ENCODE measurements at places on chromosomes 3 and 15.

- no peak for DNase-seq
- H3K36me3 ChIP-seq, result no peaks in the 10 kb centered on the region
- H3K27me3 ChIP-seq, result no peaks in the 10 kb centered on the region
- H3K4me1 ChIP-seq, result no peaks in the 10 kb centered on the region
- no peak overlapping the region for H3K4me3 ChIP-seq
- H3K27ac ChIP-seq, result no peak overlapping the region
Observed at GRCh38 chr15:59013246-59013873, 25.9 kb downstream of the RNF111 start.

DNA sequence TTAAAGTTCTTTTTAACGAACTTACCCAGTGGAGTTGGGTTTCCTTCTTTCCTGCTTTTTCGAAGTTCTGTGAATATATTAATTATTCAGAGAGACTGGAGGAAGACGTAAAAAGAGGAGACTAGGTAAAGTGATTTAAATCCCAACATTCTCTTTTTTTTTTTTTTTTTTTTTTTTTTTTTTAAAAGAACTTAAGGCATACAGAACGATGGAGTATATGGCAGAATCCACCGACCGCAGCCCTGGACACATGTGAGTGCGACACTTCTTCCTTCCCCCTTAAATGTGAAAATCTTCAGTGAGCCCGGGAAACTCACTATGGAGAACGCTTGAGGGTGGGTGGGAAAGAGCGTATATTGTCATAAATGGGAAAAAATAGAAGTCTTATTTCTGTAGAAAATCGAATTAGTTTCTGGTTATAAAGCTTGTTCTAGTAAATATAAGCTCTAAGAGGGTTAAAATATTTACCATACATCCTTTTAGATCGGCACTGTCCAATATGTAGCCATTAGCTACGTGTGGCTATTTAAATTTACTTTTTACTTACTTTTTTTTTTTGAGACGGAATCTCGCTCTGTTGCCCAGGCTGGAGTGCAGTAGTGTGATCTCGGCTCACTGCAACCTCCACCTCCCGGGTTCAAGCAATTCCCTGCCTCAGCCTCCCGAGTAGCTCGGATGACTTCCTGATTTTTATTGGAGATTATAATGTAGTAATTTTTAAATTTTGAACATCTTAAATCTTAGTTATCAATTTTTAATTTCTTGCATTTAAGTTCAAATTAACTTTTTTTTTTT, 892 bp downstream of the NMD3 start:
- H3K4me3 ChIP-seq, result peak overlapping the region; percentile 98
- peaks cover 8% of the 10 kb centered on the region for H3K4me1 ChIP-seq
- peak; percentile 24 for DNase-seq
- peak overlapping the region; percentile 79 for H3K27ac ChIP-seq
- H3K36me3 ChIP-seq, result peaks cover 20% of the 10 kb centered on the region

- no peaks in the 10 kb centered on the region for H3K27me3 ChIP-seq
- DNase-seq, result no peak
- no peak overlapping the region for H3K27ac ChIP-seq
- peaks cover 8% of the 10 kb centered on the region for H3K4me1 ChIP-seq
Observed at GRCh38 chr15:83926116-83926515, 272.2 kb downstream of the ADAMTSL3 start.

DNA sequence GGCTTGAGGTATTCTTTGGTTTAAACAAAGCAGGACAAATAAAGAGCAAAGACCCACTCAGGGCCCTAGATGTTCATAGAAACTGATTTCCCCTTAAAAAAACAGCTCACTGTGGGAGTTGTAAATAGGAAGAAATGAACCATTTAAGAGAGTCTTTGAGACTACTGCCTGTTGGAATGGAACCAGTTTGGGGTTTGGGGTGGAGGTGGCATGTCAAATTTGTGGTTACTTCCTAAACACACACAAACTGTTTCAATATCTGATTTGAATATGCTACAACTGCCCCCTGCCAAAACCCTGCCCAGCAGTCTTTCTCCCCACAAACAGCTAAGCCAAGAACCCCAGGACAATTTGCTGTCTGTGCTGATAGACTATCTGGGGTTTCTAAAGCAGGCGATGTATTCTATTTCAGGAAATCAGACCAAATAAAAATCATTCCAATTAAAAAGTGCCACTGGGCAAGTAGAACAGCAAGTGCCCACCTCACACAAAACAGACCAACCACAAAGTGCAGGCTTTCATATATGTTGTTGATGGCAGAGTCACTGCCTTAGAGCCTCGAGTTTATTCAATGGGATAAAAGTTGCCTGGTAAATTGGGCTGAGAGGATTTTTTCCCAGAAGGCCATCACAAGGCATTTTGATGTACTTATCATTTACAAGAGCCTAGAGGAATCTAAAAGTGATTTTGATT, 293.9 kb upstream of the PROK2 start:
- no peaks in the 10 kb centered on the region for H3K36me3 ChIP-seq
- no peak for DNase-seq
- no peaks in the 10 kb centered on the region for H3K27me3 ChIP-seq
- no peak overlapping the region for H3K4me3 ChIP-seq
- H3K27ac ChIP-seq, result no peak overlapping the region

- peaks cover 35% of the 10 kb centered on the region for H3K36me3 ChIP-seq
- H3K27ac ChIP-seq, result no peak overlapping the region
- DNase-seq, result no peak
Observed at GRCh38 chr15:89123181-89123525, 34.9 kb downstream of the ABHD2 start.

GRCh38 chr15:44231842-44232241, 36.8 kb upstream of the FRMD5 start:
- no peaks in the 10 kb centered on the region for H3K4me1 ChIP-seq
- no peak for DNase-seq
- no peaks in the 10 kb centered on the region for H3K27me3 ChIP-seq
- no peak overlapping the region for H3K27ac ChIP-seq
- H3K36me3 ChIP-seq, result no peaks in the 10 kb centered on the region
- H3K4me3 ChIP-seq, result no peak overlapping the region

- H3K4me1 ChIP-seq, result no peaks in the 10 kb centered on the region
- no peak for DNase-seq
- H3K27me3 ChIP-seq, result no peaks in the 10 kb centered on the region
- H3K27ac ChIP-seq, result no peak overlapping the region
Observed at GRCh38 chr3:185397676-185398075, 34.7 kb downstream of the MAP3K13 start.

- H3K27ac ChIP-seq, result no peak overlapping the region
- no peak for DNase-seq
- no peak overlapping the region for H3K4me3 ChIP-seq
Observed at GRCh38 chr3:124463234-124463633, 267.0 kb upstream of the UMPS start.

- no peaks in the 10 kb centered on the region for H3K4me1 ChIP-seq
- no peak overlapping the region for H3K4me3 ChIP-seq
- H3K36me3 ChIP-seq, result no peaks in the 10 kb centered on the region
Observed at GRCh38 chr3:126113733-126114442, 30.0 kb upstream of the SLC41A3 start.

- H3K27me3 ChIP-seq, result no peaks in the 10 kb centered on the region
- no peaks in the 10 kb centered on the region for H3K36me3 ChIP-seq
- H3K27ac ChIP-seq, result no peak overlapping the region
- no peak overlapping the region for H3K4me3 ChIP-seq
Observed at GRCh38 chr3:15847239-15847638, 49.5 kb upstream of the ANKRD28 start.

DNA sequence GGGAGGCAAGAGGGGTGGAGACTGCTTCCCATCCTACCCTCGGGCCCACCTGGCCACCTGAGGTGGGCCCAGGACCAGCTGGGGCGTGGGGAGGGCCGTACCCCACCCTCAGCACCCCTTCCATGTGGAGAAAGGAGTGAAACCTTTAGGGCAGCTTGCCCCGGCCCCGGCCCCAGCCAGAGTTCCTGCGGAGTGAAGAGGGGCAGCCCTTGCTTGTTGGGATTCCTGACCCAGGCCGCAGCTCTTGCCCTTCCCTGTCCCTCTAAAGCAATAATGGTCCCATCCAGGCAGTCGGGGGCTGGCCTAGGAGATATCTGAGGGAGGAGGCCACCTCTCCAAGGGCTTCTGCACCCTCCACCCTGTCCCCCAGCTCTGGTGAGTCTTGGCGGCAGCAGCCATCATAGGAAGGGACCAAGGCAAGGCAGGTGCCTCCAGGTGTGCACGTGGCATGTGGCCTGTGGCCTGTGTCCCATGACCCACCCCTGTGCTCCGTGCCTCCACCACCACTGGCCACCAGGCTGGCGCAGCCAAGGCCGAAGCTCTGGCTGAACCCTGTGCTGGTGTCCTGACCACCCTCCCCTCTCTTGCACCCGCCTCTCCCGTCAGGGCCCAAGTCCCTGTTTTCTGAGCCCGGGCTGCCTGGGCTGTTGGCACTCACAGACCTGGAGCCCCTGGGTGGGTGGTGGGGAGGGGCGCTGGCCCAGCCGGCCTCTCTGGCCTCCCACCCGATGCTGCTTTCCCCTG, 2.2 kb upstream of the FES start:
- peak overlapping the region; percentile 95 for H3K27ac ChIP-seq
- peaks cover 28% of the 10 kb centered on the region for H3K36me3 ChIP-seq
- H3K4me1 ChIP-seq, result peaks cover 34% of the 10 kb centered on the region
- no peaks in the 10 kb centered on the region for H3K27me3 ChIP-seq
- no peak overlapping the region for H3K4me3 ChIP-seq

DNA sequence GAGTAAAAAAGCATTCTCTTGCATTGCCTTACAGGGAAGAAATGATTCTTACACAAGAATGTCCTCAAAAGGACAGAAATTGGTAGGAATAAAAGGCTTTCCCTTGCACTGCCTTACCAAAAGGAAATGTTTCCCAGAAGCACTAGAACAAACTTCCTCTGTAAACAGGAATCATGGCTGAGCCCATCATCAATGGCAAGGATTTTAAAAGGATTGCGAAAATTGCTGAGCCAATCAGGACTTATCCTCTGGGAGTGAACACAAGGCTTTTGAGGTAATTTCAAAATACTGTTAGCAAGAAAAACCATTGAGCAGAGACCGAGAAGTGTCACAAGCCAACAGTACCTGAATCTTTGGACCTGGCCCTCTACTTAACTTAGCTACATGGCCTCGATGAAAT, 897.3 kb downstream of the ROBO1 start:
- no peaks in the 10 kb centered on the region for H3K4me1 ChIP-seq
- no peaks in the 10 kb centered on the region for H3K27me3 ChIP-seq
- no peaks in the 10 kb centered on the region for H3K36me3 ChIP-seq

GRCh38 chr15:30063835-30064546, 18.8 kb upstream of the GOLGA8J start:
- H3K27ac ChIP-seq, result no peak overlapping the region
- no peaks in the 10 kb centered on the region for H3K36me3 ChIP-seq
- H3K27me3 ChIP-seq, result no peaks in the 10 kb centered on the region
- DNase-seq, result no peak
- H3K4me3 ChIP-seq, result no peak overlapping the region

DNA sequence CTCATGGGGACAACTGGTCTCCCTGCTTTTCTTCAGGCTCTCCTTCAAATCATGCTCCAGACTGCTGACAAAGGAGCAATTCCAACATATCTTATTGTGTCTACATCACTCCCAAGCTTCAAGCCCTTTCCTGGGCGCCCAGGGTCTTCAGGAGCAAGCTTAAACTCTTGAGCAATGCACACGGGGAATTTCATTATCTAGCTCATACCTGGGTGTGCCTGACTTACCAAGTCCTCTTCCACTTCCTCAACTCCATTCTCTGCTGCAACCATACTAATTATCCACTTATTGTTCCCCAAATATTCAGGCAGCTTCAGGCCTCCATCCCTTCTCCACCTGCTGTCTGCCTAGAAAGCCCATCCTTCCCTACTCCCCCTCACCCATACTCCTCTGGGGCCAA, 50.6 kb downstream of the B3GNT5 start:
- no peaks in the 10 kb centered on the region for H3K36me3 ChIP-seq
- peaks cover 8% of the 10 kb centered on the region for H3K4me1 ChIP-seq
- no peaks in the 10 kb centered on the region for H3K27me3 ChIP-seq

GRCh38 chr3:28846971-28847478, 433.8 kb upstream of the RBMS3 start:
- no peak for DNase-seq
- no peaks in the 10 kb centered on the region for H3K27me3 ChIP-seq
- H3K4me3 ChIP-seq, result no peak overlapping the region
- H3K27ac ChIP-seq, result no peak overlapping the region

DNA sequence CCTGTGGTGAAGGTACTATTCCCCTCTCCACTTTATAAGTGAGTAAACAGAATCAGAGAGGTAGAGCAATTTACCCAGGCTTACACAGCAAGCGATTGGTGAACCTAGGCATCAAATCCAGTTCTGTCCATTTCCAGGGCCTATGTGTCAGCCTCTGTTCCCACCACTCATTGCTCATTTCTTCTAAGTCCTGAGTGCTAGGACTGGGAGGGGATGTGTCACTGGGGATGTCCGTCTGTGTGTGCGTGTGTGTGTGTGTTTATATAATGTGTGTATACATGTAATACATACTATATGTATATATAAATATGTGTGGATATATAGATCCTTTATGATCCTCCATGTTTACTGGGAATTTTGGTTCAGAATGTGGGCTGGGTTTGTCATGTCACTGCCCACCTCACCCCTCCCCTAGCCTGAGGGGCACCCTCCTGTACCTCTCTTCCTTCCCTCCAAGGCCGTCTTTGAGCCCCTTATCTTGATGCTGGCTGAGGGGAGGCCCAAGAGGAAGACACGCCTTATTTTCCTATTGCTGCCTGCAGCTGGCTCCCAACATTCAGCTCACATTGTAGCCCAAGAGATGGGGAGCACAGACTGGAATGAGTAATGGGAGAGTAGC, 2.1 kb downstream of the TMEM43 start:
- peaks cover 46% of the 10 kb centered on the region for H3K4me1 ChIP-seq
- no peak for DNase-seq
- H3K4me3 ChIP-seq, result no peak overlapping the region
- peak overlapping the region; percentile 94 for H3K27ac ChIP-seq

DNA sequence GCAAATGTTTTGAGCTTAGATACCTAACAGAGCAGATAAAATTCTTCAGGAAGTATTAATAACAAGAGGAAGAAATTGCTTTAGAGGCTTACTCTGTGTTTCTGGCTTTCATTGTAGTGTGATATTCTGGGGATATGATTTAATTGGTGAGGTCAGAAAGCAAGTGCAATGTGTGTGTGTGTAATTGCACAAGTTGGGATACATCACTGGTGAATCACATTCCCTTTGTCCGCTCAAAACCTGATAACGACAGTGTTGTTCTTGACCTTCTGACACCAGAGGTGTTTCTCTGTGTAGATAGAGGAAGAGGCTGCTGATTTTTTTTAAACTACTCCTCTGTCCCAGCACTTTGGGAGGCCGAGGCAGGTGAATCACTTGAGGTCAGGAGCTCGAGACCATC, 161.1 kb downstream of the CACNA2D3 start:
- no peaks in the 10 kb centered on the region for H3K36me3 ChIP-seq
- H3K27me3 ChIP-seq, result no peaks in the 10 kb centered on the region
- no peak overlapping the region for H3K4me3 ChIP-seq
- H3K4me1 ChIP-seq, result no peaks in the 10 kb centered on the region
- DNase-seq, result no peak
- no peak overlapping the region for H3K27ac ChIP-seq
